ENCODE measurements at places on chromosomes 11 and 22. TPM values are rescaled to one million over a fixed set of nuclear protein-coding genes. Genes with fewer than 3 reads are reported as not detected.

Gene PLAAT2
- 4.2 TPM for total RNA-seq

Gene CDC45
- total RNA-seq, result 0.58 TPM

Gene KCNK4
- total RNA-seq, result not detected

Gene IGSF22
- 1.2 TPM for total RNA-seq

Gene KRTAP5-8
- not detected for total RNA-seq

Gene CEND1
- not detected for total RNA-seq

Gene RTN4R
- 9.8 TPM for total RNA-seq

Gene RAG2
- total RNA-seq, result not detected

Gene RBMXL2
- total RNA-seq, result not detected

All from upper lobe of right lung (tissue), 1 donor.